M059J (cell line): ENCODE measurements at places on chromosomes 3 and 15. TPM values are rescaled to one million over a fixed set of nuclear protein-coding genes. Genes with fewer than 3 reads are reported as not detected.

DNA sequence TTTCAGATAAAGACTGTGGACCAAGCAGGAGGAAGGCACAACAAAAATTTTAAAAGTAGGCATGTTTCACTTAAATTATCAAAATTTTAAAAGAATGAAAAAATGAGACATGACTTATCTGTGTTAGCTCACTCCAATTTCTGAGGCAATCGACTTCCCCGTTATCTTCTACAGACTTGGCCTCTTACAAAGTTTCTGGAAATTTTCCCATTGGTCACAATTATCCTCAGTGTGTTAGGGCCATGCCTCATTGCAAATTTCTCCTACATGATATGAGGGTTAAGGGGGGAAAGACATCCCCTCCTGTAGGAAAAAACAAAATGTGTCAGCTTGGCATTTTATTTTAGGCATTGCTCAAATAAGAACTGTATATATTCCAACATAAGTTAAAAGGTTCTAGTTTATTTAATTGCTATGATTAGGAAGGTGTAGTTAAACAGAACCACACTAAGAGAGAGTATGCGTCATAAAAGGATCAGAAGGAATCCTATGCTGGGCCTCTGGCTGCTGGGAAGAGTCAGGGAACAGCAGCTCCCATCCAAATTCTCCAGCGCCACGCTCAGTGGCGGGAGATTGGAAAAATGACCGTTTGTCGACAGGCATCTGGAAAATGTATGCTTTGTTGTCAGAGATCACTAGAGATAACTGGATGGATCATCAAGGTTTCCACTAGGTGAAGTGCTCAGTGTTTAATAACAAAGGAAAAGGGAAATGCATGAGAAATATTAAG lies 463.6 kb upstream of the NR2F2 start:
- no peak for DNase-seq

DNA sequence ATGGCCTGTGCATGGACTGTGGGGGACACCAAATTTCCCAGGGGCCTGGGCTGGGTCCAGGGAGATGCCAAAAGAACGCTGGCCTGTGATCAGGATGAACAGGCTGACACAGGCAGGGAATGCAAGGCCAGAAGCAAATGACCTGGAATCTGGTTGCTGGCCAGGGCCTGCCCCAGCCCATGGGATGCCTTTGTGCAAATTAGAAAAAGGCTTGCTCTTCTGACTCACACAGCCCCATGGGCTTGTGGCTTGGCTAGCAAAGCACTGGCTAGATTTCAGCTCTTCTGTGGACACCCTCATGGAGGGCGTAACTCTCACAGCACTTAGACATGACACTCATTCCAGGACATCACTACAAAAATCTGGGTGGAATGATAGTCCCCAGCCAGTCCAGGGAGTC lies 356.0 kb downstream of the SHQ1 start:
- DNase-seq: peak; percentile 90

Gene ATP10A
- not detected in 2 replicates for total RNA-seq

Gene LTK
- total RNA-seq: not detected in 2 replicates

DNA sequence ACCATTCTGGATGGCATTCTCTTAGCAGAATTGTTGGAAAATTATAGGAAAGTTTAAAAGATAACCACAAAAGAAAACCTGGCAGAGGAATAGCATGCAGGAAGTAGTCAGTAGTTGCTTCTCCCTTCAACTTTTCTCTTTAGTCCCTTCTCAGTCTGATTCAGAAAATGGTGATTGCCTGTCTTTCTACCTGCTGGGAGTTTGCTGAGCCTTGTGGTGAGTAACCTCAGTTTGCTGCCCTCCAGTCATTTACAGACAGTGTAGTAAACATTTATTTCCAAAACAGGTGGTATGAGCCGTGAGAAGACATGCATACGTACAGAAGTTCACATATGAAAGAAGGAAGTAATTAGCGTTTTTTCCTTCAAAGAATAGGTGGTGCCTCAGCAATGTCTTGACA lies 224.7 kb upstream of the POU1F1 start:
- DNase-seq: no peak

DNA sequence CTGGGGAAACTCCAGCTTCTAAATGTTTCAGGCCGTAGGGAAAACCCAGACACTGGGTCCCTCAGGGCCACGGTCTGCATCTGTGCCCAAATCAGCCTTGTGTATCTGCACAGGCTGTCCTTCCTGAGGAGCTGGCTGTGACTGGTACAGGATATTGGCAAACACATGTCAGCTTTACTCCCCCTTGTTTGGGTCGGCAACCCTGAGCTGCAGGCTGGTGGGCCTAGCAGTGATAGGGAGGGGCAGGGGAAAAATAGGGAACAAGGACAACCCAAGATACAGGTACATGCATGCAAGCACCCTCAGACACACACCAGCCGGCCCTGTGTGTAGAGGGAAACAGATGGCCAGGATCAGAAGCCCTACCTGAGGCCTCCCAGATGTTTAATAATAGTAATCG lies 28.7 kb upstream of the HCN4 start:
- DNase-seq: no peak

Gene GHRL
- total RNA-seq: not detected in 2 replicates

- peak; percentile 82 for DNase-seq
Measured at GRCh38 chr3:178195824-178196223, 340.4 kb upstream of the KCNMB2 start.

Gene SGO1
- total RNA-seq: 21.0 and 21.1 TPM in 2 replicates

DNA sequence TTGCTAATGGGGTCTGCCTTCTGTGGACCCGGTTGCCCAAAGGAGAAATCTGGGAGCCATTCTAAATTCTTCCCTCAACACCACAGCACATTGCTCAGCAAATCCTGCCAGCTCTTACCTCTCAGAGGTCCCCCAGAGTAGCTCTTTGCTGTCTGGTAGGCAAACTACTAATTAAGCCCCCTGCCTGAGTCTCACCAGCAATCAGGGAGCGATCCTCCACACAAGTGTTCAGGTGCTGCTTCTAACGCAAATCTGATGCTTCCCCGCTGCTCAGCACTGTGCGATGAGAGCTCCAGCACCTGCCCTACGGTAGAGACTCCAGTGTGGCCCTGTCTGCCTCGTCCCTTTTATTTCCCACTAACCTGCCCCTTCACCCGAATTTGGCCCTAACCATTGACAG lies 60.5 kb downstream of the HCN4 start:
- no peak for DNase-seq

DNA sequence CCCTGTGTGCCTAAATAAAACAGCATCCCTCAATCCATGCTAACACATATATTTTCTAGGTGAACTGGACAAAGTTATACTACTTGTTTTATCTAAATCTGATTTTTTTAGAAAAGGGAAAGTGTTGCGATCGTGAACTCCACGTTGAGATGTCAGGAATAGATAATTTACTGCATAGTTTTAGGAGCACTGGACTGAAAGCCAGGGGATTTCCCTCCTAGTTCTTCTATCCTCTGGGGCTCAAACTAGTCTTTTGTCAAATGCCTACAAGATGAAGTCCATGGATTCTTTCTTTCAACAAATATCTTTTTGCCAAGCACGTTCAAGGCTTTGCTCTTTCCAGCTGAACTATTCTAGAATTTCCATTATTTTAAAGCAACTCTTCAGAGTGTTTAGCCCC lies 617 bp upstream of the HPS3 start:
- DNase-seq: peak; percentile 31

GRCh38 chr3:120706950-120707349 lies 24.9 kb upstream of the HGD start:
- no peak for DNase-seq

Gene EPHA6
- total RNA-seq: not detected in 2 replicates

Gene SUCNR1
- total RNA-seq: 1.6 and 3.0 TPM in 2 replicates

GRCh38 chr15:83380682-83381081 lies 66.5 kb upstream of the SH3GL3 start:
- DNase-seq: peak; percentile 71

GRCh38 chr3:49295489-49296058 lies 18.5 kb upstream of the C3orf62 start:
- DNase-seq: no peak

- DNase-seq: peak; percentile 93
Measured at GRCh38 chr3:28241221-28242160, at the start of gene CMC1. CMC1 (plus strand) TSS chr3:28241619; CDS start chr3:28241794, 175 bp downstream.

GRCh38 chr3:149473357-149474249 lies 894 bp upstream of the TM4SF4 start:
- peak; percentile 99 for DNase-seq

Gene TRPM1
- 0.02 TPM in 1 of 2 replicates, not detected in the other for total RNA-seq

Gene RTP4
- total RNA-seq: 38.1 and 42.8 TPM in 2 replicates

Gene SPATA12
- total RNA-seq: 0.07 TPM in 1 of 2 replicates, not detected in the other

GRCh38 chr15:29986946-29987345 lies 95.8 kb upstream of the GOLGA8J start:
- no peak for DNase-seq

Gene ZBTB38
- total RNA-seq: 92.8 and 96.4 TPM in 2 replicates

DNA sequence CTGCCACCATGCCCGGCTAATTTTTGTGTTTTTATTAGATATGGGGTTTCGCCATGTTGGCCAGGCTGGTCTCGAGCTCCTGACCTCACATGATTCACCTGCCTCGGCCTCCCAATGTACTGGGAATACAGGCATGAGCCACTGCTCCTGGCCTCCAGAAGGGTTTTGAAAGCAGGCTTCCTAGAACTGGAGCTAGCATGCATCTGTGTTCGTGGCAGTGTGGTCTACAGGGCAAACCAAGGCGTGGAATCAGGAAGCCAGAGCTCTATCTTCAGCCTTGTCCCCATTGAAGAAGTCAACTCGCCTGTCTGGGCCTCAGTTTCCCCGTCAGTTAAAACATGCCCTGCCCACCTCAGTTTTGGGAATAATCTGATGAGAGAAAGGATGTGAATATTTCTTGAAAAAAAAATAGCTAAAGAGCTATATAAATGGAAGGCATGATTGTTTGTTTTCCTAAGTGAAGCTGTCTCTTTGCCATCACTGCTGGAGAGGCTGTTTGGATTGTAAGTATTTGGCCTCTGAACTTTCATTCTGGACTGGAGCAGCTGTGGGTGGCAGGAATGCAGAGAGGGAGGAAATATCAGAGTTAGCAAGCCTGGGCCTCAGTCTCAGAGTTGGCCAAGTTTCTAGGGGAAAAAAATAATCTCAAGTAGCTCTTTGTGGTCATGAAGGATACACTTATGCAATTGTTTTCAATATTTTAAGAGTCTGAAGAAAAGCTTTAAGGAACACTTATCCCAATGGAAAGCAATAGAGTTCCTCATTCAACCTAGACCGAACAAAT lies 36.5 kb upstream of the UACA start:
- DNase-seq: peak; percentile 96

- DNase-seq: no peak
Measured at GRCh38 chr3:177681156-177681555, 483.9 kb upstream of the TBL1XR1 start.

DNA sequence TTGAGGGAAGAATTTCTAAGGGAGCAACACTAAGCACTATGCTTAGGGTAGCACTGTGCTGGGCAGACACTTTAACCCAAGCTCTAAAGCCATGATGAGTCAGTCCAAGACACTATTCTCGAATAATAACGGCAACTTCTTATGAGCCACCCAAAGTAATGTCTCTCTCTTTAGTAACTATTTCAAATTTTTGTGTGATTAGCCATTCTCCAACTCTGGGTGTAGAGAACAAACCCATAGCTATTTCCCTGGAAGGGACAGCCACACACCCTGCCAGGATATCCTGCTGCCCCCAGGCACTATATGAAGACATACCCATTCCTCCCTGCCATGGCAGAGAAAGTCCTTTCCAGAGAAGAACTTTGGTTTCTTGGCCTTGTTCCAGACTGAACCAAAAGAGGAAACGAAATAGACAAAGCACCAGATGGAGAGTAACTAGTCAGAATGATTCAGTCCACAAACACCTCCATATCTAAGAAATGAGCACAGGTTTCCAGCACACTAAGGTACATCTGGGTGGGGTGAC lies 384.9 kb upstream of the THBS1 start:
- DNase-seq: peak; percentile 100

Gene DUOXA2
- total RNA-seq: 0.05 TPM in 1 of 2 replicates, not detected in the other

DNA sequence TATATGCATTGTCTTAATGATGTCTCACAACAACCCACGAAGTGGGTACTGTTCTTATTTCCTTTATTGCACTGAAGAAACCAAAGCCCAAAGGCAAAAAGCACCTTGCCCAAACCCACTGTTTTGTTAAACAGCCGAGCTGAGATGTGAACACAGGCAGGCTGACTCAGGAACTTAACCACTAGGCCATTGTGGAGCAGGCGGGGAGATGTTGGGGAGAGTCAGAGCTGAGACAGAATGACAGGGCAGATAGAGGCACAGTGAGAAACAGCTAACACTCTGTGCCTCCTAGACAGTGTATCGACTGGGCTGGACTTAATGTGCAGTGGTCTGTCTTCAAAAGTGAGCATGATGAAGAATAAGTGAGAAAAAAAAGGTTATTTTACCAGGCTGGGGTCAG lies 56.5 kb downstream of the RPLP1 start:
- peak; percentile 42 for DNase-seq

Gene ATP2B2
- not detected in 2 replicates for total RNA-seq

Gene COMMD4
- total RNA-seq: 94.9 and 127 TPM in 2 replicates
